ENCODE measurements at places on chromosomes 7 and 10.

- no peak for DNase-seq
These were observed 49.2 kb upstream of the ANKRD1 start for GRCh38 chr10:90969947-90970673.

- DNase-seq, result no peak
These were observed 3.1 kb downstream of the RASGEF1A start for GRCh38 chr10:43263551-43264343.

DNA sequence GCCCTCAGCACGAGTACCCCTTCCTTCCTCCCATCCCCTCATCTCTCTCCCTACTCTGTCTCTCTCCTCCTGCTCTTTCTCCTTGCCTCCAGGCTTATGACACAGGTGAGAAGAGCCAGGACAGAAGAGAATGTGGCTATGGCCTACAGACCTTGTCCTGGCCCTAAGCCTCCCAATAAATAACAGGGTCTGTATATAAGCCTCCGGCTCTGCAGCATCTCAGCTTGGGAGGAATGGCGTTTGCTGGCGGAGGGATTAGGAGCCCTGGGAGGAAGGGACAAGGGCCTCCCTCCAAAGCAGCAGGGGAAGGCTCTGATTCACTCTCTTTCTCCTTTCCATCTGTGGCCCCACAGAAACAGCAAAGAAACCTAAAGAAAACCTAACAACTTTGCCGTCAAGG, 45.8 kb downstream of the COL13A1 start:
- no peak for DNase-seq

- no peak for DNase-seq
These were observed 49.6 kb downstream of the MAGI2 start for GRCh38 chr7:79403879-79404278.

GRCh38 chr7:71868797-71869196, 543.3 kb downstream of the CALN1 start:
- DNase-seq, result peak; percentile 2

GRCh38 chr7:72413886-72414285, 1.7 kb upstream of the CALN1 start:
- no peak for DNase-seq

DNA sequence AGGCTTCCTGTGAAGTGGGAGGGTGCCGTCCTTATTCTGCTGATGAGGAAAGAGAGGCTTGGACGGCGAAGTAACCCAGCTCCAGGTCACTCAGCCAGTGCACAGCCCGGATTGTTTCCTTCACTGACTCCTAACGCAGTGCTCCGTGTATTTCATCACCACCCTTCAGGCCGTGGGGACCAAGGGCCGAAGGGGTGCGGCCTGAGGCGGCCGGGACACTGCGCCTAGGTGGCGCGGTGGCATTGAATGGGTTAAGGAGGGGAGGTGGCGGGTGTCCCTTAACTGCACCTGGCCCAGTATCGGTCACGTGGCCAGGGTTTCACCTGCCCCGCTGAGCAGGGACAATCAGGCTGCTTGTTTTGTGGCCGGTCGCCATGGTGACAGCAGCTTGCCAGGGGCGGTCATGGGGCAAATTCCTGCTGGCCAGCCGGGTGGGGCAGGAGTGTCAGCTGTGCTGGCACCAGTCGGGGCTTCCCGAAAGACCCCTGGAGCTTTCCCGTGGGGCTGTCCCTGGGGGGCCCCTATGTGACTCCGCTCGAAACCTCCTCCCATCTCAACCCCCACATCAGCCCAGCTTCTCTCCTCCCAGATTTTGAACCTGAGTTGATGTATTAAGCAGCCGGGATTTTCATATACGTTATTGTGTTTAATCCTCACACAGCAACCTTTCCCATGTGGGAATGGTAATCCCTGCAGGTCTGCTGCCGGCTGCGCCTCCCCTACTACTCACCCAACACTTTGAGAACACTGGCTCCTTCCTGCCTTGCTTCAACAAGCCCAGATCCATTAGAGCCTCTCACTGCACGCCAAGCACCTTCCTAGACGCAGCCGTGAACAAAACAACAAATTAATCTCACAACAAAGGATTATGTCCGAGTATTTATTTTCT, 4.4 kb upstream of the ABHD11 start:
- no peak for DNase-seq

All from activated CD4-positive, alpha-beta T cell treated with anti-CD3 and anti-CD28 coated beads, Interleukin-2, Interleukin-6, amounts not matched to agents 100 ng/mL and 50 ng/mL, durations not matched to agents 16 hours and 8 hours (primary cell).